Breast epithelium (tissue), 4 donors: ENCODE measurements at places on chromosomes 3 and 15. TPM values are rescaled to one million over a fixed set of nuclear protein-coding genes. Genes with fewer than 3 reads are reported as not detected.
A peak's percentile ranks its signal among the peaks of the same experiment; 100 is the strongest.

The GOLGA6L7 gene
- total RNA-seq = not detected

The RBP2 gene
- total RNA-seq = 1.3 TPM

The CYP19A1 gene
- 6.9 TPM for total RNA-seq

The RTP3 gene
- not detected for total RNA-seq

The RBPMS2 gene
- 0.66 TPM for total RNA-seq

The MEX3B gene
- total RNA-seq = 0.98 TPM

The IL5RA gene
- 0.98 TPM for total RNA-seq

DNA sequence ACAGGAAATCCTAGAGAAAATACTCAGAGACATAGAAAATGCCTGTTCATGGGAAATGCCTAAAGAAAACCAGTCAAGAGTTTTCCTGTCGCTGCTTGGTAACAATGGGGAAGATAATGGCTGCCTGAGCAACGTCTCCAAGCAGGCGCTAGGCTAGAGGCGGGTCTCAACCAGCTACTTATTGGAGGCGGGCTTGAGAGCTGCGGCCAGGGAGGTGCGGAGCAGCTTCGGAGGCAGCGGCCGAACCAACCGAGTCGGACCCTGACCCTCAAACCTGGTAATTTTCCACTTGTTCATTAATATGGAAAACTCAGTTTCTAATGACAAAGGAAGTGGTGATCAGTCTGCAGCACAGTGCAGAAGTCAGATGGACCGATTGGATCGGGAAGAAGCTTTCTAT is 173.1 kb downstream of the DTWD1 start:
- no peak for DNase-seq

- DNase-seq = no peak
These were observed 9.8 kb downstream of the PGPEP1L start for GRCh38 chr15:98997755-98998154.

DNA sequence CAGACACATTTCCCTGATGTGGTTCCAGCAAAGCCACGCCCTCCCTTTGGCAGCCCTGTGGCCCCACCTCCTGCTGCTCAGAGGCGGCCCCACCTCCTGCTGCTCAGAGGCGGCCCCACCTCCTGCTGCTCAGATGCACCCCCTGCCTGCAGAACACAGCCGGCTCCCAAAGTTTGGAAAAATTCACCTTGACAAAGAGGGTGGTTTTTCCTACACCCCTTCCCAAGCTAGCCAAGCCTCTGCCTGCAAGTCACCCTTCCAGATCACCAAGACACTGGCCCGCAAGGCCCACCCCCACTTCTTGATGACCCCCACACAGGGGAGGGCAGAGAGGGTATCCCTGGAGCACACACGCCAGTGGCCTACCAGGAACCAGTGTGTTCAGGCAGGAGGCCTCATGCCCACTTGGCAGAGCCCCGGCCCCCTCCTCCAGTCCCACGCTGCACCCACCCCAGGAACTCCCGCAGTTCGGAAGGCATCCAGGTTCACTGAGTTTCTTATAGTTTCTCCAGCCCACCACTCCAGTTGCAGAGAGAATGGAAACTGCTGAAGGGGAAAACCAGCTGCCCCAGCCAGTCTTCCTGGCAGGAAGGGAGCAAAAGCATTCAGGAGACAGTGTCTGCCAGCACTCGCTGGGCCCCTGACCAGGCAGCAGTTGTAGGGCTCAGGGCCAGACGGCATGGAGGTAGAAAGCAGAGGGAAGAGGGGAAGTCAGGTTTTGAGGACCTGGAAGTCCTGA is 2.3 kb upstream of the HAPLN3 start:
- peak; percentile 78 for DNase-seq

GRCh38 chr3:121740896-121741295 is 8.6 kb downstream of the GOLGB1 start:
- no peak for DNase-seq

GRCh38 chr3:22156868-22157267 is 405.9 kb upstream of the ZNF385D start:
- no peak for DNase-seq

GRCh38 chr3:52227117-52227516 is 1.7 kb upstream of the TLR9 start:
- no peak for DNase-seq
